ENCODE measurements at places on chromosomes 2 and 18. TPM values are rescaled to one million over a fixed set of nuclear protein-coding genes. Genes with fewer than 3 reads are reported as not detected.
A peak's percentile ranks its signal among the peaks of the same experiment; 100 is the strongest.

The IL37 gene
- not detected for total RNA-seq

The TUBA3E gene
- total RNA-seq = 18.5 TPM

- H3K27ac ChIP-seq = no peak overlapping the region
- no peak overlapping the region for H3K4me3 ChIP-seq
- H3K36me3 ChIP-seq = no peaks in the 10 kb centered on the region
- peaks cover 3% of the 10 kb centered on the region for H3K27me3 ChIP-seq
These were observed 114.4 kb downstream of the FAM124B start for GRCh38 chr2:224287531-224287930.

DNA sequence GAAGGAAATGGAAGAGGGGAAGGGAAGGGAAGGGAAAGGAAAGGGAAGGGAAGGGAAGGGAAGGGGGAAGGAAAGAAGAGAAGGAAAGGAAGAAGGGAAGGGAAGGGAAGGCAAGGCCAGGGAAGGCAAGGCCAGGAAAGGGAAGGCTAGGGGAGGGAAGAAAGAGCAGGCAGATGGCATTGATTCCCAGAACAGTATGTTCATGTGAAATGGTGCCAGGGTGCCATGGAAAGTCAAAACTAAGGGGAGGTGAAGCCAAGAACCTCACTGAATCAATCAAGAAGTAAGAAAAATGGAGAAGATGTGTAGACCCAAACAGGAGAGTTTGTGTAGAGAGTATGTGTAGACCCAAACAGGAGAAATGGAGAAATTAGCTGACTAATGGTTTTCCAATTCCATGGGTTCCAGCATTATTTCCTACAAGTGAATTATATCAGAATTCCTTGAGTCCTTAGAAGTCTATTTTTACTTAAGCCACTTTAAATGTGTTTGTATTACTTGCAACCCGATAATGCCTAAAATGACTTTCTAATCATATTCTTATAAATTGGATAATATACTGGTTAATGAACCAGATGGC, 367.6 kb downstream of the TXNL1 start:
- no peaks in the 10 kb centered on the region for H3K27me3 ChIP-seq
- H3K27ac ChIP-seq = no peak overlapping the region
- H3K36me3 ChIP-seq = no peaks in the 10 kb centered on the region
- DNase-seq = no peak
- H3K4me1 ChIP-seq = no peaks in the 10 kb centered on the region
- H3K4me3 ChIP-seq = no peak overlapping the region

DNA sequence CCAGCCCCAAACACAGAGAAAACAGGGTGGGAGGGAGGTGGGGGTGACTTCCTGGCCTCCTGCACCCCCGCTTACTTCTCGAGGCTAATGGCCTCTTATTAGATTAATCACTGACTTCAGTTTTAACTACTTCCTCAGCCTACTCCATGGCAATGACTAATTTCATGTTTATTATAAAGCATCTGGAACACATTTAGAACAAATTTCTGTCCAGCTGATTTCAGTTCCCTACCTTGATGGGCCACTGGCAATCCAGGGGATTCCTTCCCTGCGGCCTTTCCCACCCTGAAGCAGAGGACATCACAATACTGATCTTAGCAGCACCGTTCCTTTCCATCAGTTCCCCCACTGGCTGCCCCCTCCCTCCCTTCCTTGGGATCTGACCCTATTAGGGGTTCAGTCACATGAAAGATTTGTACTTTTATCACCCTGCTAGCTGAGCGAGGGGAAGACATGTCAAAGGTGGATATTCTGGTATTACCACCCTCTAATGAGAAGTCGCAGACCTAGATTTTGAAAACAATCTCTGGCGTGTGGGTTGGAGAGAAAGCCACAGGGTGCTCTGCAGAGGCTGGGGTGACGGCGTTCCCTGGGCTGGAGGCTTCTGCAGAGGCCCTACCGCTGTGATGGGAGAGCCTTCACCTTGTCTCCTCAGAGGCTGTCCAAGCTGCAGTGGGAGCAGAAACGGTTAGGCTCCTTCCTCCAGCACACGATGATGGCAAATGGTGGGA, 67.6 kb downstream of the KIAA2012 start:
- no peak overlapping the region for H3K4me3 ChIP-seq
- peaks cover 16% of the 10 kb centered on the region for H3K4me1 ChIP-seq
- H3K36me3 ChIP-seq = no peaks in the 10 kb centered on the region
- no peak for DNase-seq
- no peak overlapping the region for H3K27ac ChIP-seq

GRCh38 chr2:232880764-232881351, 10.8 kb downstream of the SNORC start:
- H3K4me3 ChIP-seq = no peak overlapping the region
- H3K27me3 ChIP-seq = no peaks in the 10 kb centered on the region
- no peak overlapping the region for H3K27ac ChIP-seq
- no peak for DNase-seq
- no peaks in the 10 kb centered on the region for H3K36me3 ChIP-seq

GRCh38 chr2:197613509-197613987, 61.8 kb downstream of the RFTN2 start:
- no peaks in the 10 kb centered on the region for H3K27me3 ChIP-seq
- peak; percentile 40 for DNase-seq

DNA sequence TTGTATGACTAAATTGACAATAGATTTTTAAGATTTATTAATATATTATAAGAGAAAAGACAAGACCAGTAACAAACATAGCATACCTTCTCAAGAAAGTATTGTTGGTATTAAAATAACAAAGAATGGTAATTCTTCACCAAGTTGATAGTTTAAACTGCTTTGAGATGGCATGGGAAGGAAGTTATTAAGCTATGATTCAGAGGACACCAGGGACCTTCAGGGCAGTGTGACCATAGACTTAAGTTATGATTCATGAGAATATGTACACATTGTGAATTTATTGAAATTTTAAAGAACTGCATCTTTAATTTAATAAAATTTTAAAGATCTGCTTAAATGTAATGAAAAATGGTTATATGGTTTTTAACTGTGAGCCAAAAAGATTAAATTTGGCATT, 205.7 kb downstream of the DSEL start:
- H3K27me3 ChIP-seq = no peaks in the 10 kb centered on the region
- H3K36me3 ChIP-seq = no peaks in the 10 kb centered on the region
- H3K4me1 ChIP-seq = no peaks in the 10 kb centered on the region
- no peak overlapping the region for H3K4me3 ChIP-seq
- no peak for DNase-seq
- H3K27ac ChIP-seq = no peak overlapping the region

The CXCR4 gene
- total RNA-seq = 6.4 TPM

DNA sequence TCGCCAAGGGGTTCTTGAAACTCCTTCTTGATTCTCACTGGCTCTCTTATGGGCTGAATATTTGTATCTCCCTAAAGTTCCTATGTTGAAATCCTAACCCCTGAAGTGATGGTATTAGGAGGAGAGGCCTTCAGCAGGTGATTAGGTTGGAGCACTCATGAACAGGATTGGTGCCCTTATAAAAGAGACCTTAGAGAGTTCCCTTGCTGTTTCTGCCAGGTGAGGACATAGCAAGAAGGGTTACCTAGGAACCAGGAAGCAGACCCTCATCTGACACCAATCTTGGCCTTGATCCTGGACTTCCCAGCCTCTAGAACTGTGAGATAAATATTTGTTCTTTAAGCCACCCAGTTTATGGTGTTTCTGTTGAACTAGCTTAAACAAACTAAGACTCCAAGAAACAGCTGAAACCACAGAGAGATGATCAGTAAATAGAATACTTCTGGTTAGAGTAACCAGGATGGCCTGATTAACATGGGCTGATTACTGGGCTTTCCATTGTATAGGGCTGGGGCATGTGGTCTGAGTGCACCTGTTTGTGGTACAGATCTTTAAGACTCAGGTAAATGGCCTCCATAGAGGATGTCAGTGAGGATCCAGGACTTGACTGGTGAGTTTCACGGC, 7.7 kb upstream of the CDC42EP3 start:
- H3K4me1 ChIP-seq = peaks cover 4% of the 10 kb centered on the region
- no peaks in the 10 kb centered on the region for H3K36me3 ChIP-seq
- peak overlapping the region; percentile 49 for H3K27ac ChIP-seq
- no peaks in the 10 kb centered on the region for H3K27me3 ChIP-seq
- H3K4me3 ChIP-seq = no peak overlapping the region

GRCh38 chr2:233421091-233421816, 67.0 kb downstream of the DGKD start:
- no peaks in the 10 kb centered on the region for H3K27me3 ChIP-seq
- peak overlapping the region; percentile 95 for H3K27ac ChIP-seq
- H3K4me3 ChIP-seq = no peak overlapping the region
- no peaks in the 10 kb centered on the region for H3K36me3 ChIP-seq
- peaks cover 37% of the 10 kb centered on the region for H3K4me1 ChIP-seq

- peak; percentile 87 for DNase-seq
- H3K27me3 ChIP-seq = no peaks in the 10 kb centered on the region
- no peaks in the 10 kb centered on the region for H3K36me3 ChIP-seq
- peaks cover 53% of the 10 kb centered on the region for H3K4me1 ChIP-seq
These were observed at the start of gene DPP4 for GRCh38 chr2:162073888-162074631. TSS of gene DPP4 (minus strand) at chr2:162074215. CDS start at chr2:162073981, 234 bp downstream.

- H3K27me3 ChIP-seq = no peaks in the 10 kb centered on the region
- no peak overlapping the region for H3K27ac ChIP-seq
- H3K36me3 ChIP-seq = no peaks in the 10 kb centered on the region
- H3K4me3 ChIP-seq = no peak overlapping the region
- H3K4me1 ChIP-seq = no peaks in the 10 kb centered on the region
These were observed 4.1 kb upstream of the PTPN18 start for GRCh38 chr2:130351711-130352110.

GRCh38 chr2:52341732-52342131, 1309.8 kb upstream of the NRXN1 start:
- H3K36me3 ChIP-seq = no peaks in the 10 kb centered on the region
- no peak overlapping the region for H3K27ac ChIP-seq
- no peaks in the 10 kb centered on the region for H3K4me1 ChIP-seq
- H3K4me3 ChIP-seq = no peak overlapping the region
- peak; percentile 28 for DNase-seq

DNA sequence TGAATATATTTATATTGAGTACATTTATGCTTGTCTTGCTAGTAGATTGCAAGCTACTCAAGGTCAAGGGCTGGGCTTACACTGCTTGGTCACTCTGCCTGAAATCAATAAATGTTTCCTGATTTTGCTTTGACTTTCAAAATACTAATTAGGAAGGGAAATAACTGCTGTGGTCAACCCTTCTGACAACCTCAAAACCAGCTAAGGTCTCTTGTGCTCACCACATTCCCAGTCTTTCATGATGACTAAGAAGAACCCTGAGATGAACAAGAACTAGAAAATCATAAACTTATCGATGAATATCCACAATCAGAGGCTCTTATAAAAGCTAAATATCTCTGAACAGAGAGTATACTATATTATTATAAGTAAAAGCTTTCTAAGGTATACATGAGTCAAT, 33.3 kb downstream of the ABCB11 start:
- no peak overlapping the region for H3K27ac ChIP-seq
- no peak overlapping the region for H3K4me3 ChIP-seq
- H3K27me3 ChIP-seq = no peaks in the 10 kb centered on the region
- H3K4me1 ChIP-seq = peaks cover 3% of the 10 kb centered on the region
- DNase-seq = no peak
- no peaks in the 10 kb centered on the region for H3K36me3 ChIP-seq

DNA sequence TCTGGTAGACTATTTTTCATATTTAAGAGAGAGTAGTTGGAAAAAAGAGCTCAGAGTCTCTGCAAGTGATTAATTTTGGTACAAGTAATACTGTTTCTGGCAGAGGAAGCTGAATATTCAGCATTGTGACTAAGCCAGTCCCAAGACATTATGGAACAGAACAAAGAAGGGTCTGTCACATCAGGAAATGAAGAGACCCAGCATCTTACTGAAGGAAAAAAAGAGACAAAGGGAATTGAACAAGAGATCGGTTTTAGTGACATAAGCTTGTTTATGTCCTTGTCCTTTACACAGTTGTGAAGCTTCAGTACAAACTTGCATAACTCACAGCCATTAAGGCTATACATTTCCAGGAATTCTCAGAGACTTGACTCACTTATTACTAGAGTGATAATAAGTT, 568.5 kb upstream of the SLC8A1 start:
- H3K4me3 ChIP-seq = no peak overlapping the region
- DNase-seq = no peak
- H3K36me3 ChIP-seq = no peaks in the 10 kb centered on the region
- no peak overlapping the region for H3K27ac ChIP-seq
- no peaks in the 10 kb centered on the region for H3K27me3 ChIP-seq

DNA sequence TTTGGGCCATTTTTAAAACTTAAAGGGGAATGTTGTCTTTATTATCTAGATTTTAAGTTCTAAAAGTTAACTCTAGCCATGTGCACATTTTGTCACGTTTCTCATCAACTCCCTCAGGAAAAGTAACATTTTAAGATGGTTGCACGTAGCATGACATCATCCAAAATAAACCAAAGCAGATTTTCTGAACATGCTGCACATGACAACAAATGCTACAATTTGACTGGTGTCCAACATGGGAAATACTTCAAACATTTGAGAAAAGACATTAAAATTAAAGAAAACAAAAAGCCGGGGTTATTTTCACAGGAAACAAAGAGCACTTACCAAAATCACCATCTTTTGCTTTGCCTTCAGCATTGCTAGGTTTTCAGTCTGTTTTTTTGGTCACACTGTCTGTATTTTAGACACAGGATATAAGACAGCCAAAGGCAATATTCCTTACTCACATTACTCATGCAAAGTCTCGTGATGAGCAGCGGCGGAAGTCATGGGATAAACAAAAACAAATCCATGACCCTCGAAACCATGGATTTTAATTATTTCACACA, 51.3 kb upstream of the RND3 start:
- H3K27ac ChIP-seq = peak overlapping the region; percentile 12
- no peaks in the 10 kb centered on the region for H3K27me3 ChIP-seq
- DNase-seq = no peak
- no peaks in the 10 kb centered on the region for H3K4me1 ChIP-seq
- H3K36me3 ChIP-seq = no peaks in the 10 kb centered on the region

DNA sequence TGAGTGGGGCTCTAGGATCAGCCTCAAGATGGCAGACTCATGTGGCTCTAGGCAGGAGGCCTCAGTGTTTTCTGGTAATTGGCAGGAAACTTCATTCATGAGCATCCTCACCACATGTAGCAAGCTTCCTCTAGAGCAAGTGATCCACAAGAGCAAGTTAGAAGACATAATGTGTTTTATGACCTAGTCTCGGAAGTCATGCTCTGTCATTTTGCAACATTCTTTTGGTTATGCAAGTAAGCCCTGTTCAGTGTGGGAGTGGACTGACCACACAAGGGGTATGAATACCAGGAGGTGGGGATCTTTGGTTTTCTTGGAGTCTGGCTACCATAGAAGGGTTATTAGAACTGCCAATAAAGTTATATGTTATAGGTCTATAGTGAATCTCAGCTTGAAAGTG, 66.8 kb upstream of the STK39 start:
- no peak overlapping the region for H3K27ac ChIP-seq
- no peaks in the 10 kb centered on the region for H3K4me1 ChIP-seq
- no peaks in the 10 kb centered on the region for H3K36me3 ChIP-seq
- H3K4me3 ChIP-seq = no peak overlapping the region
- DNase-seq = no peak

All from hepatocyte (in vitro differentiated cells).